ENCODE measurements at places on chromosomes 7 and 10.

- no peak for DNase-seq
Observed at GRCh38 chr7:91248996-91249395, 15.2 kb upstream of the FZD1 start.

- DNase-seq = no peak
Observed at GRCh38 chr10:89992575-89992974, 291.2 kb downstream of the KIF20B start.

DNA sequence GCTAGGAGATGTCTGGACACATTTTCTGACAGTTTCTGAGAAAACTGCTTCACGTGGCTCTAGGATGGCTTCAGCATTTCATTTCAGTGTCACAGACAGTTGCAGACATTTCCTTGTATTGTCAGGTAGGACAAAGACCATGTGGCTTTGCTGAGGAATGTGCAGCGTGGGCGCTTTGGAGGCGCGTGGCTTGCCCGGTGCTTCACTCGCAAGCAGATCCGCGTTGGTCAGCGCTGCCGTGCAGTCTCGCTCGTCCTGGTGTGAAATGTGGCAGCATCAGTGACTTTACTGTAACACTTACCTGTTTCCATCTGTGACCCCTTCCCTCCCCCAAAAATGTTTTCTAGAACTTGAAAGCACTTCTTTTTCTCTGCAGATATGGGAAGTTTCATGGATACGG lies 340.5 kb downstream of the SDK1 start:
- no peak for DNase-seq

DNA sequence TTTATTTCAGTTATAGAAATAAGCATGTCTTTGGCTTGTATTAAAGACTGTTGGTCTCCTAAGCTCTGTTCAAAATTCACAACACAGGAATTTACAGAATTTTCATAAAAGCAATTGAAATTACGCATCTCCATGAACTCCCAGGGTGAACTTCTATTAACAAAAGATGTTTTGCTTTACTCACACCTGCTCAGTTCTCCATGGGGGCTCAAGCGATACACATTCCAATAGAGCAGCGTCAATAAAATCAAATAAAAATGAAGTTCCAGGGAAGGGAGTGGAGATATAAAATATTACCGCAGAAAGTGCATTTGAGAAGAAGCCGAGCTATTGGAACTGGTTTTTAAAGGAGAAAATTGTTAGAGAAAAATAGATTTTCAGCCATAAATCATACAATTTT lies 41.5 kb upstream of the ZNF438 start:
- DNase-seq = no peak

GRCh38 chr10:52212802-52213201 lies 101.3 kb upstream of the DKK1 start:
- DNase-seq = no peak

- no peak for DNase-seq
Observed at GRCh38 chr7:24227603-24228359, 56.2 kb upstream of the NPY start.

DNA sequence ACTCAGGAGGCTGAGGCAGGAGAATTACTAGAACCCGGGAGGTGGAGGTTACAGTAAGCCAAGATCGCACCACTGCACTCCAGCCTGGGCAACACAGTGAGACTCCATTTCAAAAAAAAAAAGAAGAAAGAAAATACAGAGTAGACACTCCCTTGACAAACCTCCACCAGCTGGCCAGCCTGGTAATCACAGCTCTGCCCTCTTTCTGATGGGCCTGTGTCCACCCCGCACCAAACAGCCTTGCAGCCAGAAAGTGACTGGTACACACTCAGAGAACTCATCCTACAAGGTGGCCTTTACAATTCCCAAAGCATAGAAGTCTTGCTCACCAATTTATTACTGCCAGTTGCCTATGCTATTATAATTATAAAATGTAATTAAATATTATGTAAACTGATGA lies 66.6 kb downstream of the COBL start:
- no peak for DNase-seq

GRCh38 chr7:25171516-25171915 lies 46.5 kb upstream of the CYCS start:
- DNase-seq = no peak

DNA sequence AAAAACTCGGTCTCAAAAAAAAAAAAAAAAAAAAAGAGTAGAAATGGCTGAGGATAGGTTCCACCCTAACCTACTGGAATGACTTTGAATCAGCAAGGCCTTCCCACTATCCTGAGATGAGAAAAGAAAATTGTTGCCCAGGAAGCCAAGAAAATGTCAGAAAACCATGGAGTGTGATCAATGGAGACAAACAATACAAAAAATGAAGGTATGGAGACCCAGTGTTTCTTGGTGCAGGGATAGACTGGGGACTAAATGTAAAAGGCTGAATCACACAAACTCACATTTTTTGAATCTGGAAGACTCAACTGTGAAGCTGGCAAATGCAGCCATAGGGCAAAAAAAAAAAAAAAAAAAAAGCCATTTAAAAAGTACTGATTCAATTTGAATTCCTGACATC lies 364.3 kb upstream of the ANKRD30A start:
- no peak for DNase-seq

- DNase-seq = no peak
Observed at GRCh38 chr10:7188456-7189050, 222.3 kb downstream of the SFMBT2 start.

- no peak for DNase-seq
Observed at GRCh38 chr10:26792758-26793495, 67.8 kb downstream of the ABI1 start.

GRCh38 chr7:128915841-128916642 lies 5.5 kb upstream of the KCP start:
- no peak for DNase-seq

GRCh38 chr10:83725567-83725966 lies 413.7 kb upstream of the GHITM start:
- DNase-seq = no peak

GRCh38 chr7:41858201-41858600 lies 155.3 kb upstream of the INHBA start:
- no peak for DNase-seq

DNA sequence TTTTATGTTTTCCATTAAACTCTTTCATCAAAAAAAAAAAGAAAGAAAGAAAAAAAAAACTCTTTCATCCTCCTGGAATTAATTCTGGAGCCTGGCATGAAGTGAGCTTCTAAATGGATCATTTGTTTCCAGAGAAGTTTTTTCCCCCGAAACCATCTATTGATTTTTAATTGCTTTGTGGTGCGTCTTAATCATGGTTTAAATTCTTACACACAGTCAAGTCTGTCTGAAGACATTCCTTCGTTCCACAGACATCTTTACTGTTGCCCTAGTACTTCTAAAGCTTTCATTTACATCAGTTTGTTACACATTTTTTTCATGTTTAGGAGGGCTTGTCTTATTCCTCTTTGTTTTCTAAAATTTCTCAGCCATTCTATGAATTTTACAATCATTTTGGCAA lies 493.4 kb upstream of the FOXK1 start:
- no peak for DNase-seq

DNA sequence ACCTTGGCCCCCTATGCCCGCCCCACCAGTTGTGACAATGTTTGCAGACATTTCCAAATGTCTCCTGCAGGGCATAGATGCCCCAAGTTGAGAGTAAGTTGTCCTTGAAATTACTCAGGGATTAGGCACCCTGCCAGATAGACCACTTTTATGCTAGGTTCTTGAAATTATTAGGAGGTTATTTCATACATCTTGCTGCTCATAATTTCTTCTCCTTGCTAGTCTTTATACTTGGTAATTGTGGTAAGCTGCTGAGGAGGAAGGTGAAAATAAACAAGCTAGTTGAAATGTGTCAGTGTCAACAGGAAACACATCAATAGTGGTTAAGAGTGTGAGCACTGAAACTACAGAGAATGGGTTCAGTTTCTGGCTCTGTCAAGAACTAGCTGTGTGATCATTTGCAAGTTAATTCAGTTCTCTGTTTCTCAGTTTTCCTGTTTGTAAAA lies 63.7 kb upstream of the AOAH start:
- DNase-seq = no peak

DNA sequence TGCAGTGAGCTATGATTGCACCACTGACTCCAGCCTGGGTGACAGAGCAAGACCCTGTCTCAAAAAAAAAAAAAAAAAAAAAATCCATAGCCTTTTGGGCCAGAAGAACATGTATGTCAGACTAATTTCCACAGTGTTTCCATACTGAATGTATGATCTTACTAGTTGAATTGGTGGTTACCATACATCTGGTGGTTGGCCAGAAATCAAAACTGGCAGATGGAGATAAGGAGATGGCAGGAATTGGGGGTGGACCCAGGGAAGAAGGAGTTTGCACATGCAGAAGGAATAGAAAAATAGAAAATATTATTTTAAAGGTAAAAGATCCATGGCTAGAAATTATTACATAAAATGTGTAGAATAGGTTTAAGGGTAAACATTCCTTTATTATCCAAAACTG lies 3.7 kb upstream of the ATOH7 start:
- DNase-seq = no peak

- peak; percentile 93 for DNase-seq
Observed at GRCh38 chr7:2260820-2261219, 18.8 kb downstream of the NUDT1 start.

DNA sequence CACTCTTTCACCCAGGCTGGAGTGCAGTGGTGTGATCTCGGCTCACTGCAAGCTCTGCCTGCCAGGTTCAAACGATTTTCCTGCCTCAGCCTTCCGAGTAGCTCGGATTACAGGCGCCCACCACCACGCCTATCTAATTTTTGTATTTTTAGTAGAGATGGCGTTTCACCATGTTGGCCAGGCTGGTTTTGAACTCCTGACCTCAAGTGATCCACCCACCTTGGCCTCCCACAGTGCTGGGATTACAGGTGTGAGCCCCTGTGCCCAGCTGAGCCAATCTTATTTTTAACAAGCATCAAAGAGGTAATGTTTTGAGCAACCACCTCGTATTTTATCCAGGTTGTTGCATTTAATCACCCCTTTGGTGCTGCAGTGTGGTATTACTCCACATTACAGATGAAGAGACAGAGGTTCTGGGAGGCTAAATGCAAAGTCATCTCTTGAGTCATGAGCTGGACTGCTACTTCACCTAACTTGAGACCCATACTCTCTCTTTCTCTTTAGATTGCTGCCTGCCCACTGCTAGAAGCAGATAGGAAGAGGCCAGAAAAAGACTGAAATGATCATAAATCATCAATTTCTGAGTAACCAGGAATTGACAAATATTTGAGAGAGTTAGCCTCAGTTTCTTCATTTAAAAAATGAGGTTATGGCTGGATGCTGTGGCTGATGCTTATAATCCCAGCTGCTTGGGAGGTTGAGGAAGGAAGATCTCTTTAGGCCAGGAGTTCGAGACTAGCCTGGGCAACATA lies 116.2 kb downstream of the CAMK1D start:
- no peak for DNase-seq

- DNase-seq = no peak
Observed at GRCh38 chr7:126185959-126186580, 1066.7 kb downstream of the GRM8 start.

DNA sequence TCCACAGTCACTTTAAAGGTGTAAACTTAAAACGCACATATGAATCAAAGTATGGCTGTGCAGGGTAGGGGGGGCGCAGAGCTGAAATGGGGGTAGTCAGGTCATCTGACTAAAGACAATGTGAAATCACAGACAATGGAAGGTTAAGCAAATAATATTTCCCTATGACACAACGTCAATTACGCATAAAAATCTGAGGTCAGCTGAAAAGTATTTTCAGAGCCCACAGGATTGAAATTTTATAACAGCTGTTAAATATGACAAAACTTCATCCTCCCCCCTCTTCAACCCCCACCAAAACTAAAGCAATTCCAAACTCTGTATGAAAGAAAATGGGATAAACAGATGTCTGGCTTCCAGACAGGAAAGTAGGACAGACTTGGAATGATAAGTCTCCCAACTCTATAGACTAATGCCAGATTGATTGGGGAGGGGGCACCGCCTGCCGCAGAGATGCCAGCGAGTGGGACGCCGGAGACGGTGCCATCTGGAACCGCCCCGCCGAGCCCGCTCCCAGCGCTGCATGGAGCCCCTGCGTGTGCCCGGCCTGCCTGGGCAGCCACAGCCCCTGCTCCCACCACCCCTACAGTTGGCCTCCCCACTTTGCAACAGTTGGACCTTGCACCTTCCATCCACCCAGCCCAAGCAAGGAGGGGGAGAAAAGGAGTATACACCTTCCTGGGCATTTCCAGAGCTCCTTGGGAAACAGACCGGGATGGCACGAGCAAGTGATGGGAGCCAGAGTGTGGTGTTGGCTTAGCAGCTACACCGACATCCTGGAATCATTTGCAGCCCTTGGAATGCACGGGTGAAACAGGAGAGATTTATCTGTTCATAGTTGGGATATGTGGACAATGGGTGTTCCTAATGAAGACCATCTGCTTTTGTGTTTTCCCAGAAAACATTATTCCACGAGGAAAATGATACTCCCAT lies 10.7 kb downstream of the EBF3 start:
- no peak for DNase-seq

GRCh38 chr10:129329385-129330055 lies 137.5 kb upstream of the MGMT start:
- no peak for DNase-seq

GRCh38 chr7:132609906-132610520 lies 33.7 kb upstream of the PLXNA4 start:
- DNase-seq = no peak

DNA sequence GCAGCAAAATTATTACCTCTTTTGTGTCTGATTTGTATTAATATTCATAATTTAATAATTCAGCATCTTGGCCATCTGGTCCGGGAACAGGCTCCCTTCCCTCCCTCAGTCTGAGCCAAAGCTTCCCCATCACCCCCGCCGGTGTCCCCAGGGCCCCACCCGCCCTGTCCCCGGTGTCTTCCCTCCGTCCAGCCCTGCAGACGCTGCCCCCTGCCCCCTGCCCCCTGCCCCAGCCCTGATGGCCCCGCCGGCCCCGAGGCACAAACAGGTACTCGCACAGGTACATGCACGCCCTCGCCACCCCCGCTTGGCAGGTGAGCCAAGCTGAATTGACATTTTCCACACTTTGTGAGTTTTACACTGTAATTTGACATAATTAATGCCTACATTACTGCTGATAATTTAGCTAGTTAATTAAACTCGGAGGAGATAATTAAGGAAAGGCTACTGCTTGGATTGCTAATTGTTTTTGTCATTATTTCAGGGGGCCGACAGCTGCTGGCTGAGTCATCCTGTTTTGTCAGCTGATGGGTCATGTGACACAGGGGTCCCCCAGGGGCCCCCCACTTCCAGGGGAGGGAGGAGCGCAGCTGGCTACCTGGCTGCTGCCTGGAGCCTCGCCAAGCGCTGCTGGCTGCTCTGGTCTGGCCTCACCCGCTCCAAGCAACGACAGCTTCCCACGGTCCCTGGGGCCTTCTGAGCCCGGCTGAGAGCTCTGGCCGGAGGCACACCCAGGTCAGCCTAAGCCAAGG lies 36.6 kb downstream of the MICALL2 start:
- DNase-seq = no peak

GRCh38 chr10:22823109-22823508 lies 104.7 kb upstream of the ARMC3 start:
- DNase-seq = peak; percentile 18
